ENCODE measurements at places on chromosomes 16 and 17. TPM values are rescaled to one million over a fixed set of nuclear protein-coding genes. Genes with fewer than 3 reads are reported as not detected.

Gene BCO1
- 5.1 TPM for total RNA-seq

Gene PRSS36
- total RNA-seq, result 8.1 TPM

Gene JMJD6
- 31.3 TPM for total RNA-seq

Gene PSMC3IP
- 2.2 TPM for total RNA-seq

Gene PDILT
- not detected for total RNA-seq

Gene UBFD1
- 26.5 TPM for total RNA-seq

Gene WFIKKN1
- total RNA-seq, result 0.64 TPM

Gene RNF157
- total RNA-seq, result 23.6 TPM

Gene SPNS3
- total RNA-seq, result 0.50 TPM

Gene BCAR1
- total RNA-seq, result 139 TPM

Gene TCAP
- 0.50 TPM for total RNA-seq

Gene MAPT
- 0.64 TPM for total RNA-seq

Gene CLEC3A
- total RNA-seq, result not detected

Data from left colon (tissue), 2 donors.